ENCODE measurements at places on chromosomes 1 and 21.

DNA sequence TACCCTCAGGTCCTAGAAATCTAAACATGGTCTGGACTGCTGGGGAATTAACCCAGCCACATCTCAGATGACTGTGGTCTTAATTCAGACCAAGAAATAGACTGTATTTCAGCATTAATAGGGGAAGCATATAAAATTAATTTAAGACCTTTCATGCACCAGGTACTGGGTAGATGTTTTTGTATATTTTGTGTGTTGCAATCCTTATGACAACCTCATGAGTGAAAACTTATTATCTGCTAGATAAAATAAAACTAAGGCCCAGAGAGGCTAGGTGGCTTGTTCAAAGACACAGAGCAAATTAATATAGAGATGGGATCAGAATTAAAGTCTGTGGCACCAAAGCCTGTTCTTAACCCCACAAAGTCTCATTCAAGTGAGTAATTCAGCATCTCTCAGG, 40.1 kb downstream of the OPTC start:
- DNase-seq = no peak

DNA sequence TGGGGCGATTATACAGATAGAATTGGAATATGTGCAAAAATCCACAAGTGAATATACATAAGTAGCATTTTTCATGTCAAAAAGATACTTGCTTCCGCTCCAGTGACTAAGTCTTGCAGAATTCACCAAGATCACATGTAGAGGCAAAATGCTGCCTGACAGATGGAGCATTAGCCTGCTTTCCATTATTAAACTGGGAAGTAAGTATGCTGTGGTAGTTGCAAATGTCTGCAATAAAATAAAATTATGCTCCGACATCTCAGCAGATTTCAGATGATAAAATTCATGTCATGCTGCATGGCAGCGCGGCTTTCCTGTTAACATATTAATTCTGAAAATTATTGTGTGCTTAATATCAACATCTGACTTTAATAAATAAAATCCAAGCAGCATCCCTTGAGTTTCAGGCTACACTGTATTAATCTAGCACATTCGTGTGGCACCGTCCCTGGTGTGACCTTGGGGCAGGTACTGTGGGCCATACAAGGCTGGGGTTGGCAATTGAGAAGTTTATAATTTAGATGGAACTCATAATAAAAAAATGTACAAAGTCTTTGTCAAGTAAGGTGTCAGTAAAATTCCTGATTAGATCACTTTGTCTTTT, 366.4 kb upstream of the ZP4 start:
- DNase-seq = no peak

DNA sequence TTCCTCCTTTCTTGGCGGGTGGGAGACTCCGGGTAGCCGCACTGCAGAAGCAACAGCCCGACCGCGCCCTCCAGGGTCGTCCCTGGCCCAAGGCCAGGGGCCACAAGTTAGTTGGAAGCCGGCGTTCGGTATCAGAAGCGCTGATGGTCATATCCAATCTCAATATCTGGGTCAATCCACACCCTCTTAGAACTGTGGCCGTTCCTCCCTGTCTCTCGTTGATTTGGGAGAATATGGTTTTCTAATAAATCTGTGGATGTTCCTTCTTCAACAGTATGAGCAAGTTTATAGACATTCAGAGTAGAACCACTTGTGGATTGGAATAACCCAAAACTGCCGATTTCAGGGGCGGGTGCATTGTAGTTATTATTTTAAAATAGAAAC, 2.5 kb downstream of the OLIG2 start:
- no peak for DNase-seq

DNA sequence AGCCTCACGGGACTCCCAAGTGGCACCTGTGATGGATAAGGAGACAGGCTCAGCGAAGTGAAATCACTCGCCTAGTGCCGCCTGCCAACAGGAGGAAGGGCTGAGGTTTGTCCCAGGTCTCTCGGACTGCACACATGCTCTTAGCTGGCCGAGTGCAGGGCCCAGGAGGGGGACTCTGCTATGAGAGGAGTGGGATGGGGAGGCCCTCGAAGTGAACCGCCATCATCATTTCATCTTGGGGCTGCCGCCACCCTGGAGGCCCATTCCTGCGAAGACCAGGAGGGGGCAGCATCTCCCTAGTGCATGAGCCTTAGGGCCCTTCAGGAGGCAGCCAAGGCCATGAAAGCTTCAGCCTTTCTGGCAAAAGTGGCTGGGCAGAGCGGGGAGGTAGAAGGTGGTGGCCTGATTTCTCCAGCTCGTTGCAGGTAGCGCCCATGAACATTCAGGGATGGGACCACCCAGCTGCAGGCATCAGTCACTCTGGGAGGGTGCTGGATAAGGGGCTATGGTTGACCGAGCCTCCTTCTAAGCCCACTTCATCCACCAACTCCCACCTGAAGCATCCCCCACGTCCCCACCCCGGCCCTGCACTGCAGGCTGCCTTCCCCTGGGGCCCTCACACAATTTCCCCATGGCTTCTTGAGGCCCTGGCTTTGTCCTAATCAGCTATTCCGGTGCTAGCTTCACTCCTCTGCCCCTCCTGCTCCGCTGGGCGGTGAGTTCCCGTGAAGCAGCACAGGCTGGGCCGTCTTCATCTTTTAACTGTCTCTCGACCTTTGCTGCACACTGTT, 17.2 kb upstream of the RASSF5 start:
- peak; percentile 81 for DNase-seq

- peak; percentile 61 for DNase-seq
Measured at GRCh38 chr1:184017306-184017705, 20.2 kb downstream of the COLGALT2 start.

GRCh38 chr1:14926229-14926628, 227.3 kb upstream of the TMEM51 start:
- no peak for DNase-seq

GRCh38 chr1:39969048-39969447, 14.1 kb downstream of the MFSD2A start:
- no peak for DNase-seq

DNA sequence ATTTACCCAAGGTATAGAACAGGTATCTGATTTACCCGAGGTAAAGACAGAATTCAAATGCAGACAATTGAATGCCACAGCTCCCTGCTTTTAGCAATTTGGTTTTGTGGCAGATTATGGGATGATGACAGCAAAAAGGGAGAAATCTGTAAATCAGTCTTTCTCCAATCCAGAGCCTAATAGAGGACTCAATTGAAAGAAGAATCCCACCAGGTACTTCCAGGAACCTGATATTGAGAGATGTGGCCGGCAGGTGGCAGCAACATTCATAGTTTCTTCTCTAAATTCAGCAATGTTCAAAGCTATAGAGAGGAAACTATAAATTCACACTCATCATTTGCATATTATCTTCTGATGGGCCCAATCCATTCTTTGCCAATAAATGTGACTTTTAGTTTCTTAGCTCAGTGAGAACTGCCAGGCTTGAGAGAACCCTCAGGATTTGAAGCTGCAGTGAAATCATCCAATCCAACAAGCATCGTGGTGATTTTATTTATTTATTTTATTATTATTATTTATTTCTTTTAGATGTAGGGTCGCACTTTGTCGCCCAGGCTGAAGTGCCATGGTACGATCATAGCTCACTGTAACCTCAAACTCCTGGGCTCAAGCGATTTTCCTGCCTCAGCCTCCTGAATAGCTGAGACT, 9.8 kb upstream of the PHACTR4 start:
- DNase-seq = peak; percentile 81

DNA sequence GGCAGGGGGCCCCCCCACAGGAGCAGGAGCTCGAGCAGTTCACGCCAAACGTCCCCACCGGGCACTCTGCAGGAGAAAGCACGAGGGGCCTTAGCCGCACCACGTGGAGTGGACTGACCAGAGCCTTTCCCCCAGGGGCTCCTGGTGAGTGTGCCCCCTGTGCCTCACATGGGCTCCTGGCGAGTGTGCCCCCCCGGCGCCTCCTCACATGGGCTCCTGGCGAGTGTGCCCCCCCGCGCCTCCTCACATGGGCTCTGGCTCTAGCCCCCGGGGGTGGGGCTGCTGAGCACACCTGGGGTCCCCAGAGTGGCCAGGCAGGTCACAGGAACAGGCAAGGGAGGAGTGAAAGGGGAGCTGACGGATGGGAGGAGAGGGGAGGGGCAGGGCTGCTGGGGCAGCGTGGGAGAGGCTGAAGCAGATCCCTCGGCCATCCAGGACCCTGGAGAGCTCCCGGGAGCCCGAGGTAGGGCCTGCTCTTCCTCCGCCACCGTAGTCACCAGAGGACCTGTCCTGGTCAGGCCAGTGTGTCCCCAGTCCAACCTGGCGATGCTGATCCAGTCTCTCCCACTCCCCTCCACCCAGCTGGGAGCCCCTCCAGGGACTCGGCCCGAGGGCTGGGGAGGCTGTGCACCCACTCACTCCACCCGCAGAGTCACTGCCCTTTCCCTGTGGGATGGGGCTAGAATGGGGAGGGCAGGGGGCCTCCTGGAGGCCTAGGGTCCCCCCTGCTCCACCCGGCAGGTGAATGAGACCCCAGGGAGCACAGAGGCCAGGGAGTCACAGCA, 47.6 kb downstream of the ARHGEF16 start:
- peak; percentile 19 for DNase-seq

DNA sequence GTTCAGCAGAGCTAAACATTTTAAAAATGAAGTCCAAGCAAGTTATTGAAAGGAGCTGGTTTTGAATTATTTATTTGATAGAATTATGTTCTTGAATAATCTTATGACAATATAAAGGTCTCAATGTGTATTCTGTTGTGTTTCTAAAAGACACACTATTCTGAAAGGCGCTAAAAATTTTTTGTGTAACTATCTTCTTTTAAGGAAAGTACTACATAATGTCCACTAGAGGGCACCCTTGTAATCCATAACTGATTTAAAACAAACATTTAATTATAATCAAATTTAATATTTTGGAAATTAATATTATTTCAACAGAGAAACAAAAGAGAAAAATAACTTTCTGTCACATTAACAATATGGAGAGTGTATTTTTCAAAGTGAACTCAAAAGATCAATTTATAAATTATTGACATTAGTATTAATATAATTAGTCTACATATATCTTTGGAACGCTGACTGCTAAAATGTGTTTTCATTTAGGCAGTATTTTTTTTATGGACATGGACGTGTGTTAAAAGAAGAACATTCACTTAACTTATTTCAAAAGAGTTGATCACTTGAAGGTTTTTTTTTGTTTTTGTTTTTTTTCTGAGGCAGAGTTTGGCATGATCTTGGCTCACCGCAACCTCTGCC, 248.4 kb downstream of the DENND1B start:
- DNase-seq = no peak

GRCh38 chr1:27033043-27033746, 20.5 kb upstream of the TENT5B start:
- DNase-seq = no peak

- no peak for DNase-seq
Measured at GRCh38 chr1:206133751-206134415, 16.7 kb upstream of the AVPR1B start.

DNA sequence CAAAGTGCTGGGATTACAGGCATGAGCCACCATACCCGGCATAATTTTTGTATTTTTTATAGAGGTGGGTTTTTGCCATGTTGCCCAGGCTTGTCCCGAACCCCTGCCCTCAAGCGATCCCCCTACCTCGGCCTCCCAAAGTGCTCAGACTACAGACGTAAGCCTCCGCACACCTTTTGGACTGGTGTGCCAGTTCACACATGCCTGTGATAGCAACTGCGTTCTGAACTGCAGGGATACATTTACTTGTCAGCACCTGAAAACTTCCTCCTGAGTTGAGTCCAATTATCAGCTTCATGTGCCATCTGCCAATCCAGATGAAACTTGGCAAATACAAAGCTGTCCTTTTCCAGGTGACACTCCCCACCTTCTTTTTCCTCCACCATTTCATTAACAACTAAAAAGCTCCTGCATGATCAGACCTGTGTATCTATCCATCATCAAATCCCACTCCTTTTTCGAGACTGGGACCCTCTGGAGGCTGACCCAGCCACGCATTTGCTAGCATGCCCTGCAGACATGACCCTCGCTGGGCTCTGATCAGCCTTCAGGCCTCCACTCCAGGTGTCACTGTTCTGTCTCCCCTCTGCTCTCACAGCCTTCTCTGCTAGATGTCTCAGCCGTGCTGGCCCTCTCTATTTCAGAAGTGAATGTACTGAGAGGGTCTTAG, 2.1 kb upstream of the DEGS1 start:
- DNase-seq = no peak

- peak; percentile 37 for DNase-seq
Measured at GRCh38 chr1:94527447-94528031, 14.0 kb downstream of the F3 start.

DNA sequence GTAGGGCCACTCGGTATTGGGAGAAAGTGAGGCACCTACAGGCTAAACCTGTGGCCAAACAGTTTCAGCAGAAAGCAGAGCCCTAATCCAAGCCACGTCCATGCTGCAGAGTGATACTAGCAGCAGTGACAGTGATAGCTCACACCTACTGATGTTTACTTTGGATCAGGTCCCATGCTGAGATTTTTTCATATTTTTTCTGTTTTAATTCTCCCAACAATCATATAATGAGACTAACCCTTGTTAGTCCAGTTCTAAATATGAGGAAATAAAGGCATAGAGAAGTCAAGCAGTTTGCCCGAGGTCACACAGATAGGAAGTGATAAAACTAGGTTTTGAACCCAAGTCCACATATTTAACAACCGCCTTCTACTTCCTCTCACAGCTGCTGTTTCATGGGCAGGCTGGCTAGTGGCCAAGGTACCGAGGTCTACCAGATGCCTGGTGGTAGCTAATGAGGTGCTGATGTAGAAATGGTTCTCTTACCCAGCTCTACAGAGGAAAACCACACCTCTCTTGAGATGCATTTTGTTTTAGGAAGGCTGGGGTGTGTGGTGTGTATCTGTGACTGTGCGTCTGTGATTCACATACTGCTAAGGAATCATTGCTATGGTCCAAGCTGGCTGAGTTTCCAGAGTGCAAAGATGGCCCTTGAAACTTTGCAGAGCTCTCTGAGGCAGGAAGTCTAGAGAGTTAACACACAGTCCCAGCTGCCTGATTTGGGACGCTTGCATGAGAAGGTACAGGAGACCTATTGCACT, 80.3 kb upstream of the ARTN start:
- peak; percentile 68 for DNase-seq

GRCh38 chr1:187646536-187647107, 817.9 kb downstream of the PLA2G4A start:
- no peak for DNase-seq

All from suppressor macrophage (primary cell).